ENCODE measurements at places on chromosomes 4 and X.

GRCh38 chr4:183182873-183183725 lies 84.0 kb downstream of the WWC2 start:
- DNase-seq, result peak; percentile 78

- peak; percentile 60 for DNase-seq
These were observed 11.8 kb upstream of the HSD17B10 start for GRCh38 chrX:53445977-53446376.

- no peak for DNase-seq
These were observed 59.4 kb upstream of the ARSJ start for GRCh38 chr4:114038762-114039387.

GRCh38 chr4:17132226-17132625 lies 233.8 kb upstream of the LDB2 start:
- no peak for DNase-seq

DNA sequence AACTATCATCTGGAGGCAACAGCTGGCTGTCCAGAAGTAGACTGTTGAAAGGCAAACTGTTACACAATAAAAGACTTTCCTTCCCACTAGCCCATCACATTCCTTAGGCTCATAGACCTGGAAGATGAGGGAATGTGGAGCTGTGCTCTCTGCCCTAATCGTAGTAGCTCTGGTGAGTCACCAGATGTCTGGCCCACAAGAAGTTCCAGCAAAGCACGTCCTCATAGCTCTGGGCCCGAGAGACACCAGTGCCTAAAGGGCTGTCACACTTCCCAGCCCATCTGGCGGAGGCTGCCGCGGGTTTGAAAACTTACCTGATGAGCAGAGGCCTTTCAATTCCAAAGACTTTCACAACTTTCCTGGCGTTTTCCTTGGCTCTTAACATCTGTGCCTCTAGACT lies 81.7 kb upstream of the STOX2 start:
- DNase-seq, result no peak

DNA sequence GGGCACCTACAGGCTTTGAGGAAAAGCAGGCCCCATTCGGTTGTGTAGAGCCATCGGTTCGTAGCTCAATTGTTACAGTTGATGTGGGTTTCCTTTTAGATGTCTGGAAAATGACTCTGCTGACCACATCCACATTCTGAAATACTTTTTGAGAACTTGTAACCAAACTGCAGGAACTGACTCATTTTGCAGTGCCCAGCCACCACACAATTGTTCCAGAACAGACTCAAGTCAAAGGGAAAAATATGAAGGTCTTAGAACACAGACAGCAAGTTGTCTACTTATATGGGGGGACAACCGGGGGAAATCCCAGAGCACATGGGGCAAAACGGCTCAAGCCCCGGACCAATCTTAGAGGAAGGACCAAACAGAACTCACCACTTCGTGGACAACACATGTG lies 557.6 kb upstream of the DIPK2B start:
- peak; percentile 96 for DNase-seq

GRCh38 chr4:85823295-85823694 lies 348.3 kb downstream of the ARHGAP24 start:
- DNase-seq, result peak; percentile 40

- DNase-seq, result no peak
These were observed 132.9 kb downstream of the MSL3 start for GRCh38 chrX:11890836-11891514.

DNA sequence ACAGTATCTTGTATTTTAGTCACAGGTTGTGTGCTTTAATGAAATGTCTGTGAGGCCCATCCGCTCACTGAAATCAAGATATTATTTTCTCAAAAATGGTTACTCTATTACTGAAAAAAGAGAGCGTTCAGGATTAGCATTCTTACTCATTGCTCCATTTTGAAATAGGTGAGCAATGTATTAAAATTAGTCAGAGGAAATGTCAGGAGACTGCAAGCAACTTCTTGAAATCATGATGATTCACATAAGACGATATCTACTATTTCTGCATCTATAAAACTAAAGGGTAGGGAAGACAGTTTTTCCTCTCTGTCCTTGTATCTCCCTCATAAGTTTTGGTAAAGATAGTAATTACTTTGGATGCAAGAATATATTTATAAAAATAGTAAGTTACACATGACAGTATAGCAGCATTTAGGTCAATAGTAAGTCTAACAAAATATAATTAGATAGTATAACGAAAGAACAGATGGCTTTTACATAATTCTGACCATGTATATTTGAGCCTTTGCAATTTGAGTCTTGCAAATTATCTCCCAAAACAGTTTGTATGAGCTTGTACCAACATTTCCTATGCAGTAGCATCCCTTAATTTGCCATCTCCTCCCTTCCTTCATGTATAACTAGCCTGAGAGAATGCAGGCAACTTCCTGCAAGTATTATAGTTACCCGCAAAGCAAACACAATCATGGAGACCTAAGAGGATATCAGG lies 937.8 kb downstream of the PCDH7 start:
- peak; percentile 63 for DNase-seq

DNA sequence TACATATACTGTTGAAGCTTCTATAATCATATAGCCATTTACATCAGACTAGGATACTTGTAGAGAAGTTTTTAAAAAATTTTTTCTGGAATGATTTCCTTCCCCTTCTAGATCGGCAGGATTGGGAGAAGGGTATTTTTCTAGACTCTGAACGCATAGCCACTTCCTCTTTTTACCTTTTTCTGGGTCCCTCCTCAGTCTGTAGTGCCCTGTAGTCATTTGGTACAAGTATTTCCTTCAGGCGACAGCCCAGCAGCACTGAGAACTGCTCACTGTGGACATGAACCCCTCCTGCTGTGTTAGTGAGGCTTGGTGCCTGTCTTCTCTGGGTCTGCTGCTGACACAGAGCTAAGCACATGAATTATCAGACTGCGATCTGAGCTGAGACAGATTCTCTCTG lies 255.4 kb downstream of the ARHGAP10 start:
- no peak for DNase-seq

DNA sequence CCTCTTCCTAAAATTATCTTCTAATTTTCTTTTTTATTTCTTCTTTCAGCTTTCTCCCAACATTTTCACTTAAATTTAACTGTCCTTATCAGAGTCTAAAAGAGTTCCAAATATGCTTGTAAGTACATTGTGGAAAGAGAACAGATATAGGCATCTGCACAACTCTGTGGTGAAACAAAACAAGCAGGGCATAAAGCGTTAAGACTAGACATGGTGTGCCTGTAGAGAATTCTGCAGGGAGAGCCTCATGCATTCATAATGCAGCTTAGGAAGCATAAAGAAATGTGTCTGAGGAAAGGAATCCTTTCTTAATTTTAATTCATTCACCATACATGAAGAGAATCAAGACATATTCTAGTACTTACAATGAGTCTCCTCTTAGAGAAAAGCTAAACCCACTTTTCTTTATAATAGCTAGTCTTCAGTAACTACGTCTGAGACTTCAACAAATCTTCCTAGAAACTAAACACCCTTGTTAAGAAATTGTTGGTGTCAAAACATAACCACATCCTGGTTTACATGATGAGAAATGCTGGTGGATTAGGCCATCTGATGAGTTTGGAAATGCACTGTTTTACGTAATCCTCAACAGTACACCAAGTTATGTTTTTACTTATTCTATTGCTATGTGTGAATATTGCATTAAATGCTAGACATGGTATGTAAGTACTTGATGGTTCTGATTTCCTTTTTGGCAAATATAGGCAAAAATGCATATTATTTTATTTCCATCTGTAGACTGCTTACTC lies 307.8 kb upstream of the GIMD1 start:
- DNase-seq, result no peak

DNA sequence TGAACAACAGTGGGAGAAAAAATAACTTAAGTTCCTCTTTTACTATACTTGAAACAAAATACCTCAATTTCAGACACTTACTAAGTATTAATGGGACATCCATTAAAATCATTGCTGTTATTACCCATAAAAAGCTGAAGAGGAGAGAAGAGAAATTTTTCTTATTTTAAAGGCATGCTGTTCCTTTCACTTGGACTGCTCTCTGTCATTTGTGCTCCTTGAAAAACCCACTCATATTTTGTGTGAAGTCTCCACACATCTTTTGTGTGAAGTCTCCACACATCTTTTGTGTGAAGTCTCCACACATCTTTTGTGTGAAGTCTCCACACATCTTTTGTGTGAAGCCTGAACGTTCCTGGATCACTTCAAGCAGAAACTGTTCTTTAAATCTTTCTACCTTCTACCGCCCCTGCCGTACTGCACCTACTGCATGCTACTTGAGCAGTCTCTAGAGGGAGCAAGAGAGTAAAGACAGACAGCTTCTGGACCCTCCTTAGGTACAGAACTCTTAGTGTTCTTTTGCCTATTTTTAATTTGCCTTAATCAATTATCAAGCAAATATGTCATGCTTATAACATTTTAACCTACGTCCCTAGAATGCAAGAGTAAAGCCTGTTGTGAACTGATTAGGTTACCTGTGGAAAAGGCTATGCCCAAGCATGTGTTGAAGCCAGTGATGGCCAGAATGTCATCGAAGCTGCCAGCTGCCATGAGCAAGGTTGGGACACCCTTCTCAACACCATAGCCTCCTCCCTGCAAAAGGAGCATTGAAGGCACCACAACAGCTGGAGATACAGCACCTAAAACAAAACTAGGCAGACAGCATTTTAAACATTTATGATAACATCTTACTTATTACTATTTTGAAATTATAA lies 27.1 kb upstream of the SLC9B1 start:
- peak; percentile 57 for DNase-seq

DNA sequence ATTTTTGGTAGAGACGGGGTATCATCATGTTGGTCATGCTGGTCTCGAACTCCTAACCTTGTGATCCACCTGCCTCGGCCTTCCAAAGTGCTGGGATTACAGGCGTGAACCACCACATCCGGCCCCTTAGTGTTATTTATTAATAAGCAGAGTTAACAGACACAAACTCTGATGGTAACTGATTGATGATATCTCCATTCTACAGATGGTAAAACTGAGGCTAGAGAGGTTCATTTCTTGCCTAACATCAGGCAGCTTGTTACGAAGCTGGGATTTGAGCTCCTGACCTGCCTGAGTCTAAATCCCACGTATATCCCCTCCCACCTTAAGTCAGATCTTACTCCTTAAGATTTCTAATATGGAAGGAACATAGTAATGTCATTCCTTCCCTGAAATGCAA lies 36.9 kb downstream of the TBC1D14 start:
- DNase-seq, result no peak

DNA sequence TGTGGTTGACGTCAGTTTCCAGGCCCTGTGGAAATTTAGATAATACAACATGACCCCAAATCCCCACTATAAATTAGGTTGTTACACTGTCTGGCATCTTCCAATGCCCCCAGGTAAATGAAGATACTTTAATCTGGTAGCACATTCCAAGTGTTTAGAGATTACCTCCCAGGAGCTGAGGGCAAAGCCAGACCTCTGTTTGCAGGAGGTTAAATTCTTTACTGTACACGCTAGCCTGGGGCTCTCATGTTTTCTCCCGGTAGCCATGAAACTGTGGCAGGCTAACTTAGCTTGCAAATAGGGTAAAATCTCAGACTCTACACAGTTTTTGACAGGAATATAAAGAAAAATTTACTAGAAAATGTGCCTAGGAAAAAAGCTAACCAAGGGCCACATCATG lies 450.0 kb downstream of the PDGFC start:
- no peak for DNase-seq

DNA sequence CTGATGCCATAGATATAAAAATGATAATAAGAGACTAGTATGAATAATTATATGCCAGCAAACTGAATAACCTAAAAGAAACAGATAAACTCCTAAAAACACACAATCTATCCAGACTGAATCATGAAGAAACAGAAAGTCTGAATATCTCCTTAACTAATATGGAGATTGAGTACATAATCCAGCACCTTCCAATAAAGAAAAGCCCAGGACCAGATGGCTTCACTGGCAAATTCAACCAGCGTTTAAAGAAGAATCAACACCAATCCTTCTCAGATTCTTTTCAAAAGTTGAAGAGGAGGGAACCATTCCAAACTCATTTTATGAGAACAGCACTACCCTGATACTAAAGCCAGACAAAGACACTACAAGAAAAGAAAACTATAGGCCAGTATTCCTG lies 26.5 kb upstream of the RNF212 start:
- no peak for DNase-seq

- DNase-seq, result no peak
These were observed 346.3 kb downstream of the FBXW7 start for GRCh38 chr4:152189451-152190179.

- DNase-seq, result peak; percentile 84
These were observed 35.3 kb downstream of the NBDY start for GRCh38 chrX:56764153-56764974.

DNA sequence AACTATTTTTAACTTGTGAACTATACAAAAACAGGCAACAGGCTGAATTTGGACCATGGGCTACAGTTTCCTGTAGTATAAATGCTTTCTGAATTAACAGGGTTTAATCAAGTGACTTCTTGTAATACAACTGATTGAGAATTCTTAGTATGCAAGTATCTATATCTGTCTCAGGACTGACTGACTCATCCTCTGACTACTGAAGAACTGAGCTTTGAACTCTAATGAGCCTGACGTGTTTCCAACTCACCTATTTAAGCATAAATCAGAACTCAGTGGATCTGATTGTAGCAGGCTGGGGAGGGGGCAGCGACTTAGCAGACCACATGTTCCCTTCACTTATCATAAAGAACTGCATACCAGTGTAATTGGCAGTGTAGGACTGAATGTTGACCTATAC lies 7.8 kb downstream of the SPATA4 start:
- peak; percentile 77 for DNase-seq

DNA sequence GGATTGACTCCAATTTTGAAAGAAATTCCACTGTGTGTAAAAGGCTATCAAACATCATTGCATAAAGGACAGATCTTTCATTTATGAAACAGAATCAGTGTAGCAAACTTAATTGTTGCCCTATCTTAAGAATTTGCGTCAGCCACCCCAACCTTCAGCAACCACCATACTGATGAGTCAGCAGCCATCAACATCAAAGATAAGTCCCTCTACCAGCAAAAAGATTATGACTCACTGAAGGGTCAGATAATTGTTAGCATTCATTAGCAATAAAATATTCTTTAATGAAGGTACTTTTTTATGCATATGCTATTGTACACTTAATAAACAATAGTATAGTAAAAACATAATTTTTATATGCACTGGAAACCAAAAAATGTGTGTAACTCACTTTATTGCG lies 15.8 kb upstream of the GRSF1 start:
- no peak for DNase-seq

- peak; percentile 11 for DNase-seq
These were observed 164.9 kb downstream of the DCTD start for GRCh38 chr4:182752158-182752910.

- no peak for DNase-seq
These were observed 34.2 kb downstream of the ATXN3L start for GRCh38 chrX:13285693-13286092.

DNA sequence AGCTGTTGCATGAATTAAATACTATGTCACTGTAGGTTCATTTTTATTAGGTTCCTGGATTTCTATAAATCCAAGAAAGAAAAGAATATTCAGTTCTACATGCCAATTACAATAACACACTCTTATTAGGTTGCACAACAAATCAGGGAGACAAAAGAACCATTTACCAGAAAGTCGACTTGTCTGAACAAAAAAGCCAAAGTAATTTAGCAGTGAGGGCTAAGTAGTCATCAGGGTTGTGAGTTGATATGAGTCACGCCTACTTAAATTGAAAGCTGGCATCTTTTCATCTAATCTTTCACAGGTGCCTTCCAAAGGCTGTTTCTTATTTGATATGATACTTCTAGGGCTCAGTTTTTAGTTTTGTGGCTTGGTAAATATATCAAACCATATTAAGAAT lies 25.4 kb upstream of the GNRHR start:
- DNase-seq, result peak; percentile 58

GRCh38 chr4:3411676-3412075 lies 30.1 kb upstream of the HGFAC start:
- DNase-seq, result no peak

GRCh38 chrX:129961180-129962083 lies 21.0 kb upstream of the BCORL1 start:
- DNase-seq, result peak; percentile 47

GRCh38 chr4:139642364-139642763 lies 23.3 kb upstream of the MGST2 start:
- DNase-seq, result no peak
